ENCODE measurements at places on chromosomes 4 and X.

- peak; percentile 97 for DNase-seq
These were observed 78.3 kb upstream of the ATXN3L start for GRCh38 chrX:13397878-13398818.

DNA sequence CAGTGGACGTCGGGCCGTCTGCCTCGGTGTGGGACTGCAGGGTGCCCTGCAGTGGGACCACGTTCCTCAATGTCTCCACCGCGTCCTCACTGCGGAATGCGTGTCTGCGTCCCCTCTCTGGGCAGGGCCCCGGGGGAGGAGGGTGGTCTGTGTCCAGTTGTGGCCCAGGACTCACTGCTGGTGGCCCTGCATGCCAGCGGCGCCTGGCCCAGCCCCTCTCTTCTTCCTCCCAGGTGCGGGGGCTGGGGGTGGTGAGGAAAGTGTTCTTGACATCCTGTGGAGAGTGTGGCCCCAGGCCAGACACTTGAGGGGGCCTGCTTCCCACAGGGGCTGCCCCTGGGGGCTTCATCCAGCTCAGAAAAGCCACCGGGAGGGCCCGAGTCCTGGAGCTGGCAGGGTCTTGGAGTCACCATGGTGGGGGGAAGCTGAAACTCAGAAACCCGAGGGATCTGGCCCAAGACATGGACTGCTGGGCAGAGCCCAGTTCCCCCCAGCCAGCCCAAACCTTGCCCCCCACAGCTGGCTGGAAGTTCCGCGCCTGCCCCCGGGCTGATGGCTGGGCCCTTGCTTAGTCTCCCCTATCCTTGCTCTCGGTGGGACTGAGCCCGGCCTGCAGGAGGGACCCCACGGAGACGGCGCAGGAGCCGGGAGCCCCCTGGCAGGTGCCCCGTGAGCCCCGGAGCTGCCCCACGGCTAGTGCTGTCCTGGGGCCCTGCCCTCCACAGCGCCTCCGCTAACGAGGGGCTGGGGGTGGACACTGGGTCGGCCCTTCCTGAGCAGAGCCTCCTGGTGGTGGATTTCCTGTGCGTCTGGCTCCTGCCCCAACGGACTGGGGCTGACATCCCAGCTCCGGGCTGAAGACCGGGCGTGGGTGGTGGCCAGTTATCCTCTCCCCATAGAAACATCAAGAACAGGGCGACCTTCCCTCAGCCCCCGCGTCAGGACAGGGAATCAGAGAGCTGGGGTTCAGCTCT, 2.9 kb downstream of the DOK7 start:
- no peak for DNase-seq

- DNase-seq = no peak
These were observed 16.3 kb downstream of the OFD1 start for GRCh38 chrX:13750812-13751211.

- DNase-seq = no peak
These were observed 456.8 kb downstream of the PRR32 start for GRCh38 chrX:127276326-127276725.

GRCh38 chrX:130321550-130321949, 18.2 kb upstream of the SLC25A14 start:
- no peak for DNase-seq

DNA sequence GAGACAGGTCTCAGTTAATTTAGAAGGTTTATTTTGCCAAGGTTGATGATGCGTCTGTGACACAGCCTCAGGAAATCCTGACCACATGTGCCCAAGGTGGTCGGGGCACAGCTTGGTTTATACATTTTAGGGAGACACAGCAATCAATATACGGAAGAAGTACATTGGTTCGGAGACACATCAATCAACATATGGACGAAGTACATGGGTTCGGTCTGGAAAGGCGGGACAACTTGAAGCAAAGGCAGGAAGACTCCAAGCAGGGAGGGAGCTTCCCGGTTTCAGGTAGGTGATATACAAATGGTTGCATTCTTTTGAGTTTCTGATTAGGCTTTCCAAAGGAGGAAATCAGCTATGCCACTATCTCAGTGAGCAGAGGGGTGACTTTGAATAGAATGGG, 225.2 kb upstream of the ZFP42 start:
- no peak for DNase-seq

GRCh38 chrX:66163447-66163846, 600 bp upstream of the HEPH start:
- DNase-seq = no peak

DNA sequence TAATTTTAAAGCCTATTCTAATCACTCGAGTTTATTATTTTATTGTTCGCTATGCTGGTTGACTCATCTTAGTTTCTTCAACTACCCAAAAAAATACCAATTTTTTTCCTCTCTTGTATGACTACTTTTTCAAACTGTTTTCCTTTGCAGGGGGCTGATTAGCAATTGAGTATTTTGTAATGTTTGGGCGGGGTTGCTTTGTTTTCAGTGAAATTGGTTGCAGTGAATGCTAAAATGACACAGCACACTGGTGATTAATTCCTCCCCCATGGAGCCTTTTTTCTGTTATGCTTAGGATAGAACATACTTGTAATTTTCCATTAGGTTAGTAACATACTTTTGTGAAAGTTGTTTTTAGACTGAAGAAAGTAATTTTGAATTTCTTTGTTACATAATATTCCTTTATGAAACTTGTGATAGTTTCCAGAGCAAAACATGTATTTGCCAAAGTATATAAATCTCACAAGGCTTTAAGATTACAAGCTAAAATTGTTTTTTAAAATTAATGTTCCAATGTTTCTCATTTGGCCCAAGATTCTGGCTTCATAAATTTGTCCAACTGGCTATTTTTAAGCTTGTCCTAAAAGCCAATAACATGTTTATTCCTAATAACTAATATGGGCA, 120.4 kb downstream of the CHIC1 start:
- DNase-seq = peak; percentile 37

- no peak for DNase-seq
These were observed 59.1 kb downstream of the FAM184B start for GRCh38 chr4:17722356-17722700.

DNA sequence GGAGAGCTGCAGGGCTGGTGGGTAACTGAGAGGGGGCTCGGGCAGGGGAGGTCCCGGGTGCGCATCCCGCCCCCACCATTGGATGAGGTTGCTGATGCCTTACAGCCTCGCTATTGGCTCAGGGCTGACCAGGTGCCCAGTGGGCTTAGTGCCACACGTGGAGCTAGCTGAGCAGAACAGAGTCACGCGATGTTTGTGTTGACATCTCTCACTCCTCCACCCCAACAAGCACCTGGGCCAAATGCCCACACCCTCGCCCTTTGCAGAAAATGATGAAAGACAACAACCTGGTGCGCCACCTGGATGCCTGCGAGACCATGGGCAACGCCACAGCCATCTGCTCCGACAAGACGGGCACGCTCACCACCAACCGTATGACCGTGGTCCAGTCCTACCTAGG, 31.8 kb downstream of the ATP2B3 start:
- no peak for DNase-seq

DNA sequence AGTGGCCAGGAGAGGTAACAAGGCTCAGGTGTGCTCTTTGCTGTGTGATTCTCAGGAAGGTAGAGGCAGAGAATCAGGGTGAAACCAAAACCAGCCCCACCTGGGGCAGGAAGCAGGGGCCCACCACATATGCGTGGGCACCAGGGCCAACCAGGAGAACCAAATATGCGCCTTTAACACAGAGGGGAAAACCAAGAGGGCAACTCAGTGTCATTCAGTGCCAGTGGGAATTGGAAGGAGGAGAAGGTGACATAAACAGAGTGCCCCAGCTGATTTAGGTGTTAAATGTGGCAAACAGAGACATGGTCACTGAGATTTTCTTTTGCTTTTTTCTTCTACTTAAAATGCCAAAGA, 106.8 kb upstream of the MAMLD1 start:
- no peak for DNase-seq

GRCh38 chr4:152103181-152103901, 342.5 kb upstream of the GATB start:
- no peak for DNase-seq

- no peak for DNase-seq
These were observed 41.7 kb downstream of the FGFRL1 start for GRCh38 chr4:1053080-1053661.

DNA sequence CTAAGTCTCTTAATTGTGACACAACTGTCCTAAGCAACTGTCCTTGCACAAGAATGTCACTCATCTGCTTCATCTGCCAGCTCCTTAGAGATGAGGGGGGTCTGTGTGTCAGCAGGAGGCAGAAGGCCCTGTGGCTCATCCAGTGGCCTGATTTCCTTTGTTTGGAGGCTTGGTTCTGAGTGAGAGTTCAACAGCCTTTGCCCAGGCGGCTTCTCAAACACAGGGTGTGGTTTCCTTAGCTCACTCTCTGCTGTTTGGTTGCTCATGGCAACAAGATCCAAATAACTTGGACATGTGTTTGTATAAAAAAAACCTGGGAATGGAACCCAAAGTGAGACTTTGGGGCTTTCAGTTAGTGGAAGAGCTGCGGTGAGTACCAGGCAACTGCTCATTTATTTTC, 46.6 kb downstream of the MAP7D3 start:
- DNase-seq = peak; percentile 53

DNA sequence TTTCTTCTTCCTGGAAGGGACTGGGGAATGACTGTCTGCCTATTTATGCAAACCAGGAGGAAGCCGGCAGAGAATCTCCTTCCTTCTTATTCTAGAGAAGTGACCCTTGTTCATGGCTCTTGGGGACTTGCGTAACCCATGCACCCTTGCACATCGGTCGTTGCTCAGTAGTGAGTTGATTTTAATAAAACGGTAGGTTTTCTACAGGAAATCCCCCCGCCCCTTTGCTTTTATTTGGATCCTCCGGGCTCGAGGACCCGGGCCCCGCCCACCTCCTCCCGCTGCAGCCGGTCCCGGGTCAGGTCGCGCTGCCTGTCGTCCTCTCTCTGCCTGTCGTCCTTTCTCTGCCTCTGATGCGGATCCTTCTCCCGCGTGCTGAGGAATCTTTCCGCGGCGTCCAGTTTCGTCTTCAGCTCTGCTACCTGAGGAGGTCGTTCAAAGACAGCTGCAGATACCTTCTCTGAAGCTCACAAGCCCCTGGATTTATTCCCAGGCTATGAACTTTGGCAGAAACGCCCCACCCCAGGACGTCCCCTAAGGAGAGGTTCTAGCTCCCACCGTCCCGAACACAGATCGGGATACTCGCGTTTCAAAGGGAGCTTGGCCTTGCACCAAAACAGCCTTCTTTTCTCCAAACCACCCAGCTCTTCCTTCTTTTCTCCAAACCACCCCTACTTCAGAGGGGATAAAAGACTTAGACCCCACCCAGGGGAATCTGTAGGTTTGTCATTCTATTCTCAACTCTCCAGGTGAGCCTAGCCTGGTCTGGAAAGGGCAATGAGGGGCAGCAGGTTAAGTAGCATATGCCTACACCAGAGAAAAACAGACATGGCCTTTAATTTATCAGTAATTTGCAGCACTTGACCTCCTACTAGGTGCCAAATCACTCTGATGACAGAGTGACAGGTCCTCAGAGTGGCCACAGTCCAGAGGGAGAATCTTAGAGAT, 7.0 kb downstream of the TNIP3 start:
- DNase-seq = peak; percentile 3

GRCh38 chr4:106245176-106245575, 70.8 kb downstream of the TBCK start:
- no peak for DNase-seq

DNA sequence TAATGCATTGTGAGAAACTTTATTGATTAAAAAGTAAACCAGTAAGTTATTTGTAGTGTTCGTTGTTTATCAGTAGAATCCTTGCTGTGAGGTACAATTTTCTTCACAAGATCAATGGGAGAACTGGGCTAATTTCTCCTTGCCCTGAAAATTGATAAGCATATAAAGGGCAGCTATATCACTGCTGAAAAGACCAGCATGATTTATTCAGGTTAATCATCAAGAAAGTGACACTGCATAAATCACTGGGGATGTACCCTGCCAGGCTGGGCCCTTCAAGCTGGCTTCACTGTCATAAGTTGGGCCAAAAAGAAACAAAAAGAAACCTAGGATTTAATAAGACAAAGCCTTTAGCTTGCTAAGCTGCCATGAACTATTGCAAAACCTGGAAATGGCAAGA, 746.7 kb downstream of the STPG2 start:
- no peak for DNase-seq

- no peak for DNase-seq
These were observed 590 bp downstream of the ARHGEF9 start for GRCh38 chrX:63784346-63784901.

DNA sequence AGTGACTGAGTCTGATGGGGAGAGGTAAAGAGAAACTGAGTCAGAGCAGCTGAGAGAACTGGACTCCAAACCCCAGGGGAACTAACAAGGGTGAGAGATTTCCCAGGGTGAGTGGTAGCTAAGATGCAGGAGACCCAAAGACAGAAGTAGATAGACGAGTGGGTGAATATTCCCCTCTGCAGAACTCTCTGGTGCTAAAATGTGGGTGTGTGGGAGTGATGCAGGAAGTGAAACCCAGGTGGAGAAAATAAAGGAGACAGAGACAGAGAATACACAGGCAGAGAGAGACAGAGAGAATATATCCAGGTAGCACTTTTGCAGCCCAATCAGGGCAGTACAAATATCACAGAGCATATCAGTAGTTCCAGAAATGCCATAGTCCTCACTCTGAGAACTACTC, 212.5 kb upstream of the ZIC3 start:
- DNase-seq = no peak

DNA sequence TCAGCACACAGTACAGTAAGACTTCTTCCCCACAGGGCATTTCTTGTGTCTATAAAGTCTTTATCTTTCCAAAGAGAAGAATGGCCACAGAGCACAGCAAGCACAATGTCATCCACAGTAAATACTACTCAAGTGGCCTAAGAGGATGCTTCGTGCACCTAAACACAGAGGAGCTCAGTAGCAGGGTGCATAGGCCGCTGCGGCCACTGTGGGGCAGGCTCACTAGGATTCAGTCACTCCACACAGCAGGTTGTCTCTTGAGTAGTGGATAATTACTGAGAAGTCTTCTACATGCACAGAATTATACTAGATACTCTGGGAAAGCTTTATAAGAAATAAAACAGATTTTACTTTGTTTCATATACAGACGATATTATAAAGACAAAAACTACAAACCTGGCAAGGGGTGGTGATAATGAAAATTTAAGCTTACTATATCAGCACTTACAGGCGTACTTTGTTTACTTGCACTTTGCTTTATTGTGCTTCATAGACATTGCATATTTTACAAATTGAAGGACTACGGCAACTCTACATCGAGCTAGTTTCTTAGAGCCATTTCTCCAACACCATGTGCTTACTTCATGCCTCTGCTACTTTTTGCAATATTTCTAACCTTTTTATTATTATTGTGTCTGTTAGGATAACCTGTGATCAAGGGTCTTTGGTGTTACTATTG, 78.5 kb downstream of the PRDM5 start:
- DNase-seq = no peak
